Right ventricle myocardium superior (tissue), 1 donor: ENCODE measurements at places on chromosomes 1 and 21. TPM values are rescaled to one million over a fixed set of nuclear protein-coding genes. Genes with fewer than 3 reads are reported as not detected.
A peak's percentile ranks its signal among the peaks of the same experiment; 100 is the strongest.

OR14C36 gene
- total RNA-seq: not detected

CGN gene
- total RNA-seq: 0.27 TPM

GJA9 gene
- not detected for total RNA-seq

GNG5 gene
- total RNA-seq: 174 TPM

GJB4 gene
- total RNA-seq: not detected

C1orf210 gene
- total RNA-seq: not detected

TNNT2 gene
- 9,128 TPM for total RNA-seq

GRCh38 chr1:88168126-88168525, 515.9 kb upstream of the PKN2 start:
- no peak for DNase-seq

DNA sequence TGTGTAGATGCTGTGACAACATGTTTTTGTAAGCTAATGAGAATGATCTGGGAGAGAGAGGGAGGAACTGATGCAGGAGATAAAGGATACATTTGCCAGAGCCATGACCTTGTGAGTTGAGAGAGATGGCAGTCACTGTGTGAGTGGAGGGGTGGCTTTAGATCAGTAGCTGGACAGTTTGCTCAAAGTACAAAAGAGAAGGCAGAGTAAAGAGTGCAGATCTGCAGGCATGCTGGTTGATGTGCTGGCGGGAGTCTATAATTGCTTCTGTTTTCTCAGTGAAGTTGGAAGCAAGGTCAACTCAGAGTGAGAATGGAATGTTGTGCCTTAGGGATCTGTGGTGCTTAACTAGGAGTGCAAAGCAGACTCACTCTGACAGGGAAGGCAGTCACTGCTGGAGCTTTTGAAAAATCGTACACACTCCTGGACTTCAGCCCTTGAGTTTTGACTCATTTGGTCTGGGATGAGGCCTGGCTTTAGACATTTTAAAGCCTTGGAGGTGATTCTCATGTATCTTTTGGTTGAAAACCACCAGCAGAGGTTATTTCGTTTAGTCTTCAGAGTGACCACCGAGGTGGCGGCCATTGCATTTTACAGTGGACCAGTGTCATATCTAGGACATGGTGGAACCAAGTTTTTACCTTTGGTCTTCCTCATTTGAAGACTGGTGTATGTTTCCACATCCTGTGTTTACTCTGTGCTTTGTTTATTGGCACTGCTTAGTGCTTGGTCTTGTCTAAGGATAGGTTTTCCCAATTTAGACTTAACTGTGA, 49.6 kb downstream of the MTR start:
- DNase-seq: no peak

- no peak for DNase-seq
Measured at GRCh38 chr1:98896711-98897445, 107.8 kb downstream of the PLPPR5 start.

DNA sequence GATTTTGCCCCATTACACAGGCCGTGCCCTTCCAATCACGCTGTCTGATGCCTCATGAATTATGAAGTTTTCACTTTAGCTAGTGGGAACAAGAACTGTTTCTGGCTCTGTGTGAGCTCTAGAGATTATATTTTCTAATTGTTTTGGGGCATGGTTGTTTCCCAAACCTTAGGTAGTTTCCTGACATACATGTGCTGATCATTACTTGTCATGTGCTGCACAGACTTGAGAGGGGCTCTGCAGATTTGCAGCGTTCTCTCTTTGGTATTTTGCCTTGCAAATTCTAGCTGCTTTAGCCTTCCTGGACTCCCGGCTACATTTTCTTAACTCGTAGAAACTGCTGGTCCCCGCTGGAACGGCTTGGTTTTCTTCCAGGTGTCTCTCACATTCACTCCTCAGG, 142.1 kb upstream of the IVNS1ABP start:
- DNase-seq: no peak

DNA sequence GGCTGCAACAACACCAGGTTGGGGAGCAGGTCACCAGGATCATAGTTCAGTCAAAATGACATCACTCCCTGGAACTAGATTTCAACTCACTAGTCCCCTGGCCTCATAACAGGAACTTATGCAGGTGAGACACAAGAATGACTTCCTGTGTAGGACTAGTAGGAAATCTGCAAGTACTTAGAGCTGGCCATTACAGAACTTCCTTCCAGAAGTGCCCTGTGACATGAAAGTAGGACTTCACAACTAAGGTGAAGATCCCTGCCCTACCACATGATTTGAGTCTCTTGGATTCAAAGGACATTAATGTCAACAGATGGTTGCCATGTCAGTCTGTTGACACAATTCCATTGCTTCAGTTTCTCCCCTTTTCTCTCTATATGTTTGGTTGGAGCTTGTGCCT, 223.1 kb downstream of the RPS6KC1 start:
- DNase-seq: no peak

GRCh38 chr1:244100704-244101453, 49.8 kb downstream of the ZBTB18 start:
- no peak for DNase-seq

GRCh38 chr21:18146820-18147219, 97.8 kb upstream of the CHODL start:
- no peak for DNase-seq

DNA sequence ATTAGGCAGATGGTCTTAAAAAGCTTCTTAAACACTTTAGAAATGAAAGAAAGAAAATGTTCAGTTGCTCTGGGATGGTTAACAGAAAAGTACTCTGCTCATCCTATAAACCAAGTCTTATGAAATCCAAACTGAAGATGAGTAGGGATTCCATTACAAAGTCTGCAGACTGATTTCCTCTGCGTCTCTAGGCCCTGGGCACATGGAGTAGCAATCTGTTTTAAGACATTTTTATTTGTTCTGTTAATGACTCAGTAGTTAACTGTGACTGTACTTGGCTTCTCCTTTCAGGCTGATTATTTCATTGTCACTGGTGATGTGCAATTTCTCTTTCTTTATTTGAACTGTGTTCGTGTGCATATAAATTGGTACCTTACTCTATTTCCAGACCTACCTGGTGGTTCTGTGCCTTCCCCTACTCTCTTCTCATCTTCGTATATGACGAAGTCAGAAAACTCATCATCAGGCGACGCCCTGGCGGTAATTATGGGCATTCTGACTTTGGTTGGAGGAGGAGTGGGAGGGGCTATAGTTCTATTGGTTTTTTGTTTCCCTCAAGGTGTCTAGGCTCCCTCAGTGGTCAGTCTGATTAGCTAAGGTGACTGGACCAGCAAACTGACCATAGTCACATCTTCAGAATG, 30.6 kb downstream of the ATP1A1 start:
- no peak for DNase-seq

GRCh38 chr1:78726686-78727085, 77.1 kb downstream of the IFI44 start:
- DNase-seq: no peak

DNA sequence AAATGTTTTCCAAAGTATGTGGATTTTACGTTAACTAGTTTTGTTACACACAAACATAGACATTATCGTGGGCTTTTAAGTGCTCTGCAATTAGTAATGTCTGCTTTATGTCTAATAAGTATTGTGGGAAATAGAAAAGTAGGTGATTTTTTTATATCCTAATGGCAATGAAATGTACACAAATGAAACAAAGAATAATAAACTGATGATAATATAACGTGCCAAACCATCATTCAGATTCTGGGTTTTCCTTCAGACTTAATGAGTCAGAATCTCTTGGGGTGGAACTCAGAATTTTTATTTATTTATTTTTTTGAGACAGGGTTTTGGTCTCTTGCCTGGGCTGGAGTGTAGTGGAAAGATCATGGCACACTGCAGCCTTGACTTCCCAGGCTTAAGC, 2.0 kb downstream of the TMEM183A start:
- no peak for DNase-seq

DNA sequence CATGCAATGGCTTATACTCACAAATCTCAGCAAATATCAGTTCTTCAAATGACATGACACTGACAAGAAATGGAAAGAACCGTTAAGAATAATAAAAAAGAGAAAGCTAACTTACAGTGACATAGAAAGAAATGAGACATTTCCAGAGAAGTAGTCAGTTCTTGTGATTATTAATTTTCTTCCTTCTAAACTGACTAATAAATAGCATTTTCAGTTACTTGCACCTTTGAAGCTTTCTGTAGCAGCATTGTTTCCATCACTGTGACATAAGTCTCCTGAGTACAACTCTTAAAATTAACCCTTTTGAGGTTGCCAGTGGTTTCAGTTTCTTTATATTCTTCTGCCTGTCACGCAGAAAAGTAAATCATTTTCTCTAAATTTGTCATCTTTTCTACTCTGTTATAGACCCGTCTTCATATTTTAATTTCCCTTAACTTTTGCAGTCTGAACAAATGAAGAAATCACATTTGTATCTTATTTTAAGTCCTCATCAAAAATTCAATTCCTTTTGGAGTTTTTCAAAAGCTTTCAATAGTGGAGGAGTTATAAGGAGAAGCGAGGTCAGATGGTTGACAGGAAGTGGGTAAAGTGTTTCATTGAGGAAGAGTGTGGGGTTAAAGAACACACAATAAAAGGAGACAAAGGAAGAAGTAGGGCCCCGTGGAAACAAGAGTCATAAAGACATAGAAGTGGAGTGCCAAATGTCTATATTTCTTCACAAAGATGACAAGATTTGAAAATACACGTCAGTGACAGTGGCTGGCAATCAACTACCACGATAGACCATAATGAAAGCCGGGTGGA, 57.9 kb upstream of the S1PR1 start:
- DNase-seq: no peak

DNA sequence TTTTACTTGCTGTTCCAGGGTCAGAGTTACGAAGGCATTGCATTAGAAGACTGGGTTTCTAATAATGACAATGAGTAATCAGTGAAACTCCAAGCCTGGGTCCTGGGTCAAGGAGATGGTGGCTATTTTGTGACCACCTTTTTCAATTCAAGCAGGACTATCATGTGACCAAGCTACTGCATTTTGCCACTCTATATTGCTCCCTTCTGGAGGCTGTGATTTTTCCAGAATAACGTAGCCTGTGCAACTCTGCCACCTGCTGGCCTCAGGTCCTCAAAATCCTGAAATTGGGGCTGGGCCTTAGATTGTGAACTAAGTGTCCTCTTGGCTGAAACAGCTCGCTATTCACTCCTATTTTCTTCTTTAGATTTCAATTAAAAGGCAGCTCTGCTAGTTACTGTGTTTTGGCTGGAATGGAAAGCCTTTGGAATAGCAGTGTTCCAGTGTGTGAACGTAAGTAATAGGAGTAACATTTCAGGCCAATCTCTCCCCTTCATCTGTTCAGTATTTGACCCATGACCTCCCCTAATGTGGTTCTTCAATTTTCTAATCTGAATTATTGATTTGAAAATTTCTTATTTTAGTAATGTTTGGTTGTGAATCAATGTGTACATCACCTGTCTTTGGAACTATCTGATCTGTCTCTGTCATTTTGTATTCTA, 52.9 kb upstream of the CD46 start:
- DNase-seq: peak; percentile 62

DNA sequence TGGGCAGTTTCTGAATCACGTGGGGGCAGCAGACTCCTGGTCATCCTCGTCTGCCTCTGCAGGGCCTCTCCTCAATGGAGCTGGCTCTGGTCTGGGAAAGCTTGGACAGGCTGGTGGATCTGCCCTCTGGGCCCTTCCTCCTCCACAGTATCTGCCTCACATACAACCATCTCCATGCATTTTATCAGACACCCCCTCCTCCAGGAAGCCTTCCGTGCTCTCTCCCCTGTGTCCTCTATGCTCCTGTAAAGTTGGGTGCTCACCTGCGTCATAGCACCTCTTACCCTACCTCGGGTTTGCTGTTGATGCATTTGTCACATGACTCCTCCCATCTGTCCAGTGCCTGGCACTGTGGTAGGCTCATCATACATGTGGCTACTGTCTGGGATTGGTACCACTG, 95.7 kb upstream of the TMEM51 start:
- no peak for DNase-seq
